ENCODE measurements at places on chromosomes 2 and 18.

- DNase-seq = no peak
These were observed 257.2 kb downstream of the SRBD1 start for GRCh38 chr2:45353879-45354278.

- DNase-seq = no peak
These were observed 12.7 kb upstream of the ARHGEF4 start for GRCh38 chr2:130823886-130824491.

GRCh38 chr2:57733956-57734355 lies 312.6 kb upstream of the VRK2 start:
- no peak for DNase-seq

DNA sequence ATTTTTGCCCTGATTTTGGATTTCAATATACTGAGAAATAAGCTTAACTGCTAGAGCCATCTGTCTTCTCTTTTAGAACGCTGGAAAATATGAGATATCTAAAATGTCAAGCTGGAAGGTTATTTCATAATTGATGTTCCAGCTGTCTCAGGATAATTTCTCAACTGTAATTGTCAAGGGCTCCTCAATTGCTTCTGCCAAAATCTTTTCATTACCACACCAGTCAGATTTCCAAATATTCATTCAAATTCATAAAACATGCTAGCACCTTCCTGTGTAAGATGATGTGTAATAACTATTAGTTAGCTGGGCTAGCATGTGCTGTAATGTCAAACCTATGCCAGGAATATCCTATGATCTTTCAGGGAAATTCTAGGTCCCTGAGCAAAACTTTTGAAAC lies 88.1 kb downstream of the TNFRSF11A start:
- no peak for DNase-seq

DNA sequence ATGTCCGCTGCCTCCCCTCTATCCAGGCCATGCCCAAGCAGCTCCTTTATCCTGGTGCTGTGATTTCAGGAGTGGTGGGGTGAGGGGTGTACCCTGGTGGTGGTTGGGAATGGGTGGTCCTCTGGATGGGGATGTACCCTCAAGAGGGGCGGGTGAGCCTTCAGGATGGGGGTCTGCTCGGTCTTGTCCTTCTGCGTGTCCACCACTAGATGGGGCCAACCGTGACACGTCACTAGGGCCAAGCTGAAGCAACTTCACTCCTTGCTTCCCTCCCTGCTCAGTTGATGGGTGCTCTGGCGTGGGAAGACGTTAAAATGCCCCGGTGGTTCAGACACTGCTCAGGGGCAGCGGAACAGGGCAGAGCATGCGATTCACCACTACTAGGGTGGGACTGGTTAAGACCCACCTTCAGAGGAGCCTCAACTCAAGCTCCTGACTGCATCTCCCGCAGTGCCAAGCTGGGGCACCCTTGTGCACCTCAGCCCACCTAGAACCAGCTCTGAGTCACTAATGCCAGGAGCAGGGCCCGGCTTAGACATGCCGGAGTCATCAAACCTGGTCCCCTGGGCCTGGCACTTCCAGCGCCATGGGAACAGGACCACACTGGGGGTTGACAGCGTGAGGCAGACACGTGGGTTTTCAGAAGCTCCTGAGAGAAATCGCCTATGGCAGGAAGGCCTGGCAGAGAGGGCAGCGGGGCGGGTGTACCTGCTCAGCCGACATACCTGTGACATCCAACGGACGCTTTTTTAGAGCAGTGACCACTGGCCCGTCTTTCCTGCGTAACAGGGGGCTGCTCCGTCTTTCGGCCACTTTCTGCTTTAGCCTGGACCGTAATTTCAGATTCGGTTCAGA lies 256.7 kb downstream of the HDAC4 start:
- no peak for DNase-seq

GRCh38 chr18:32042337-32042736 lies 23.7 kb downstream of the RNF125 start:
- DNase-seq = no peak

GRCh38 chr2:65264821-65265670 lies 37.4 kb downstream of the ACTR2 start:
- no peak for DNase-seq
